ENCODE measurements at places on chromosomes 2 and 18.

DNA sequence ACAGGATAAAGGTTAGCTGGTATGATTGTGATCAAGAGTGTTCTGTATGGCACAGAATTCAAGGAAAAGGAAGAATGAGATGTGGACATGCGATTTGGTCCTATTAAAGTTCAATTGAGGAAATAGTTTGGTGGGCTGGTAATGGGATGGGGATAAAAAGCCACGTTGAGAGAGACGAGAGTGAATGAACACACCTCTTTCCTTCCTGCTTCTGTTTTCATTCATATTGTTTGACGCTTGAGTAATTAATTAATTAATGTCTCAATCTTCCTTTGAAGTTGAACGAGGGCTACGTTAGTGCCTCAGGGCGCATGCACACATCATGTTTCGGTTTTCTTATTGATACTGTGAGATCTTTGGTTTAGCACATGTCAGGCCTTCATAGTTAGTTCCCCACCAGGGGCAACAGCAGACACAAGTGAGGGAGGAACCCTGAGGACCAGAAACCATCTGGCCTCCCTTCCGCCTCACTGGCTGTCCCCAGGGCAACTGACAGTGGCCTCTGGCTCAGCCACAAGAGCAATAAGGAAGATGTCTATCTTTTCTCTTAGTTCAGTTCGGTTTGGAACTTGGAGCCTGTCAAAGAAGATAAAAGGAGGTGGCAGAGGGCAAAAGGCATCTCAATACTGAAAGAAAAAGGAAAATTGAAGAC is 116.0 kb downstream of the LIPG start:
- no peak for DNase-seq

DNA sequence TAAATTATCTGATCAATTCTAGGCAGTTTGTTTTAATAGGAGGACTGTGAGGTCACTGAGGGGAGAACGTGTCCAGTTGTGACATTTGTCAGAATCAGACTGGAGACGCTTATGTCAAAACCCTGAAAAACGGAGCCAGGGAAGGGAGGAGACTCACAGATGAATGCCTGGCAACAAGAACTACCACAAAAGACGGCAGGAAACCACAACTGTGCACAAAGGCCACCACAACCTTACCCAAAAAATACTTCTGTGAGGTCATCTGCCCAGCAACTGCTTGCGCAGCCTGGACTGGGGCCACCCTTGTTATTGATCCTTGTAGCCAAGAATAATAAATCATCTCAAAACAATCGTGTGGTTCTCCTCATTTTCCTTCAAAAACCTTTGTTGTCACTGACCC is 173.0 kb upstream of the ALKAL2 start:
- DNase-seq: no peak

DNA sequence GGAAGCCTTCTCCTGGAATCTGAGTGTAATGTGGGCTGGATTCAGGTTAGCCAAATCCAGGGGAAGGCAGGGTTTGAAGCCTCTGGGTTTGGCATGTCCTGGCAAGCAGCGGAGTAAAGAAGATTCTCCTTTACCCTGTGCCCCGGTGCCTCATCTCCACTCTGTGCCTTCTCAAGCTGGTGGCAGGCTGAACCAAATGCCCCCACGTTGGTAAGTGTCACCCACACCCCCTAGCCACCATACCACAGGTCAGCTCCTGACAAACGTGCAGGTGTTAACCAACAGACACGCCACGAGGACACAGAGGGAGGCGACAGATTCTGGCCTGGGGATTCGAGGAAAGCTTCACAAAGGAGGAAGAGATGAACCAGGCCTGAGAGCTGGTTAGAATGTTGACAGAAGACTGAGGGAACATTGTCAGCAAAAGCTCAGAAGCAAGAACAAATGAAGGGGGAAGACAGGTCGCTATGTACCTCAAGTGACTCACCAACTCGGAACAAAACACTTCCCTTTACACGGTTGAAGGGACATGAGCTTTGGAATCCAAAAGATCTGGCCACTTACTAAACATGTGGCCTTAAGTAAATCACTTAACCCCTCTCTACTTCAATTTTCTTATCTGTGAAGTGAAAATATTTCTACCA is 85.2 kb upstream of the LCLAT1 start:
- DNase-seq: no peak

GRCh38 chr2:119255760-119256581 is 32.3 kb downstream of the STEAP3 start:
- DNase-seq: peak; percentile 84

DNA sequence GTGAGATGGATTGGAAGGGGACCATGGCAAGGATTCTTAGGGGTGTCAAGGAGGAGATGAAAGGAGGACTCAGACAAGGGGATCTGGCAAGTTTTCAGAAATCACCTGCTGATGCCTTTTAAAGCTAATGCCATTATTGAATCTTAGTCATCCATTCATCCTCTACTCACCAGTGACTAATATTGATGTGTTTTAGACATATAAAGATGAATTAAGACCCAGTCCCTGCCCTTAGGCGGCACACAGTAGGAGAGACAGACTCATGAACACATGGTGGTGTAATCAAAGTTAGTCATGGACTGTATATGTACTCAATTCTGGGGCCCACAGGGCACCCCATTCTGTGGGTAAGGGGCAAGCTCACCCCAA is 56.5 kb upstream of the ATL2 start:
- DNase-seq: no peak

DNA sequence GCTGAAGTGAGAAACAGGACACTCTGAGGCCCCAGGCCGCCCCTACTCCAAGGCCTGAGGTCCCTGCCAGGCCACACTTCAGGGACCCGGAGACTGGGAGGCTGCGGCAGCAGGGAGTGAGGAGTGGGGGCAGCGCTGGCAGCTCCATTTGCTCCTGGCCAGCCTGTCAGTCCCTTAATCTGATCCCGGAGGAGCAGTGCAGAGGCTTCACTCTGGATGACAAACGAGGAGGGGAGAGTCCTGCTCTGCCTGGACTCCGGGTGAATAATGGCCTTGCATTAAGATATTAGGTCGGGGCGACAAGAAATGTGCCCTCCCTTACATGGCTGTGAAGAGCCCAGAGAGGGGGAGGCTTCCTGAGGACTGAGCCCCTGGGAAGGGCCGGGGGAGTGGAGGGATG is 14.3 kb upstream of the PRSS56 start:
- no peak for DNase-seq

DNA sequence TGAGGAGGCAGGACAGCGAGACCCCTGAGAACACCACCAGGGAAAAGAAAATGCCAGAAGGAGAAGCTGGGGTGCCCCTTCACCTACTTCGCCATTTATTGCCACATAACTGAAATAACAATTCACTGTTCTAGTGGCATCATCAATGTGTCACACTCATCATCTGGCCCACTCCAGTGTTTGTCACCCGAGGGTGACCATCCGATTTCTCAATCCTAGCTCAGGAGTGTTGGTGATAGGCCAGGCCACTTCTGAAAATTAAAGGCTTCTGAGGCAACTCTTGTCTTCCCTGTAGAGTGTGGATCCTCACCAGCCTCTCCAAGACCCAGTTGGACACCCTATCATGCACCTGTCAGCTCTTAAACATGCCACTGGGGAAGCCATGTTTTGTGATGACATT is 62.9 kb upstream of the BZW1 start:
- DNase-seq: no peak

GRCh38 chr2:222663479-222663878 is 7.6 kb upstream of the FARSB start:
- no peak for DNase-seq

- no peak for DNase-seq
Measured at GRCh38 chr18:43514747-43515146, 237.5 kb upstream of the SYT4 start.

DNA sequence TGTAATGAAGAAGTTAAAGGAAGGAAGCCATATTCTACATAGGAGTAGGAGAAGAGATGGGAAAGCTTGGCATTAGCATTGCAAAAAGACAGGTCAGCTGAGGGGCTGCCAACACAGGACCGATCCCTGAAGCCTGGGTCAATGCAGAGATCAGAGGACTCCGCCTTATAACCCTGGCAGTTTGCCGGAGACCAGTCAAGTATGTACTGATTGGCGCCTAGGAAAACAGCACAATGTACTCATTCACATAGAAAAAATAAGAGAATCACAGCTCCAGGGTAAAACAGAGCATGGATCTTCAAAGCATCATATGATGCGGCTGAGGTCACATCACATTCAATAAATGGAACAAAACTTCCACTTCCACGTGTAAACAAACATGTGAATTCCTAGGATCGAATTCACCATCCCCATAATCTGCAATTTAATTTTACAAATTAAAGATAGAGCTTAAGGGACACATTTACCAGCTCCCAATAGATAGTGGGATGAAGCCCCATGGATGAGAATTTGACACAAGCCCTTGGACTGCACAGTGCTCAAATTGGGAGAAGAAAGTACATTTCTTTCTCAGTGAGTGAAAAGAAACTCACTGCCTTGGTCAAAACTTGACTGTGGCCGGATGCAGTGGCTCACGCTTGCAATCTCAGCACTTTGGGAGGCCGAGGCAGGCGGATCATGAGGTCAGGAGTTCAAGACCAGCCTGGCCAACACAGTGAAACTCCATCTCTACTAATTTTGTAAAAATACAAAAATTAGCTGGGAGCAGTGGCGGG is 135.0 kb upstream of the KLHL14 start:
- no peak for DNase-seq

GRCh38 chr18:8348051-8348720 is 261.1 kb upstream of the RAB12 start:
- no peak for DNase-seq

GRCh38 chr2:65807942-65808341 is 375.5 kb upstream of the SPRED2 start:
- DNase-seq: no peak

DNA sequence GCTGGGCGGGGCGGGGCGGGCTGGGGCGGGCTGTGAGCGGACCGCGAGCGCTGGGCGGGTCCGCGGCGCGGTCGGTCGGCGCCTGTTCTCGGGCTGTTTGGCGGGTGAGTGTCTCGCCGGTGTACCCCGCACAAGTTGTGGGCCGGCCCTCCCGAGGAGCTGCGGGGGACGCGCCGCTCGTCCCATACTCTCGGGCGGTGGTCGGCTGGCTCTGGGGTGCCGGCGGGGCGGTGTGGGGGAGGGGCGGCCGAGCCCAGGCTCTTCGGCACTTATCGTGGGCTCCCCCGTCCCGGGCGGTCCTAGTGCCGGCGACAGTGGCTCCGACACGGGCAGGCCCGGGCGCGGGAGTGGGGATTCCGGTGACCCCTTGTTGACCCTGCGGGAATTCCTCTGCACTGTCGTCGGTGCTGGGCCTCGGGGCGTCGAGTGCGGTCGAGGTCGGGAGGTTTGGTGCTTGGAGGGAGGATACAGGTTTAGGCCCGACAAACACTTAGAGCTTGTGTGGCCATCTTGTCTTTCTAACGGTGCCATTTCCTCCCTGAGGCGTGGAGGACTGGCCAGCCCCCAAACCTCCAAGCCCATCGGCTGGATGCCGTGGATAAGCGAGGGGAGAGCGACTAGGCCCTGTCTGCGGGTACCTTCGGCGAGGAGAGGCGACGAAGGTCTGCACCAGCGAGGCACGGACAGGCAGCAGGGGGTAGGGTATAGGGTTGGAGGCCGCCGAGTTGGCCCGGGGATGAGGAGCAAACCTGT is at the start of gene SEPTIN2:
TSS of gene SEPTIN2 (plus strand) at position 47 of the 753 bp plus-strand sequence. CDS start 8,308 bp downstream, outside the sequence.
- DNase-seq: no peak

GRCh38 chr2:16671760-16672159 is 6.1 kb upstream of the CYRIA start:
- DNase-seq: no peak

GRCh38 chr18:60044290-60045006 is 144.7 kb downstream of the PMAIP1 start:
- peak; percentile 38 for DNase-seq
